ENCODE measurements at places on chromosomes 5 and 9.
A peak's percentile ranks its signal among the peaks of the same experiment; 100 is the strongest.

DNA sequence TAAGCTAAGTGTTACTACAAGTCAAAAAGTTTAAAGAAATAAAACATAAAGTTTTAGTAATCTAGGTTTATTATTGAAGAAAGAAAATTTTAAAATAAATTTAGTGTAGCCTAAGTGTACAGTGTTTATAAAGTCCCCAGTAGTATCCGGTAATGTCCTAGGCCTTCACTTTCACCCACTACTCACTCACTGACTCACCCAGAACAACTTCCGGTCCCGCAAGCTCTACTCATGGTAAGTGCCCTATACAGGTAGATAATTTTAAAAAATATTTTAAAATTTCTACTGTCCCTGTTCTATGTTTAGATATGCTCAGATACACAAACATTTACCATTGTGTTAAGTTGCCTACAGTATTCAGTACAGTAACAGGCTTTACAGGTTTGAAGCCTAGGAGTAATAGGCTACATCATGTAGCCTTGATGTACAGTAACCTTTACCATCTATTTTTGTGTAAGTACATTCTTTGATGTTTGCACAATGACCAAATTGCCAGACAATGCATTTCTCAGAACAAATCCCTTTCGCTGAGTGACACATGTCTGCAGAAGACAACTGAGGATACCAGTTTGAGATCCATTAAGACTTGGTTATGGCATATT lies 253.6 kb downstream of the TRIM32 start:
- DNase-seq = no peak

GRCh38 chr5:147339313-147339712 lies 104.5 kb downstream of the STK32A start:
- DNase-seq = no peak

DNA sequence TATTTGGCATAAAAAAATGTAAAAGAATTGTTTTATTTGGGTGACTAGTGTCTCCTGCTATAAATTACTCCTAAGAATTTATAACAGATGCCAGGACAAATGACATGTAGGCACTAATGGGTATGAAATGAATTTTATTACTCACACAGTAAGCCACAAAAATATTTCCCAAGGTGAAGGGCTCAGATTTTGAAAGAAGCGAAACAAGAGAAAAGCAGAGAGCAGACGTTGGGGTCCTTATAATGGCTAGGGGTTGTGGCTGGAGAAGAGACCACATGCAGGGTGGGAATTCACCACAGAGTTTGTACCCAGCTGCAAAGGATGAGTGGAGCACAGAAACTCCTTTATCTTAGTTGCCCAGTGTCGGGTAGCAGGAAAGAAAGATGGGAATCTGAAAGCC lies 45.0 kb upstream of the PRR16 start:
- DNase-seq = no peak

DNA sequence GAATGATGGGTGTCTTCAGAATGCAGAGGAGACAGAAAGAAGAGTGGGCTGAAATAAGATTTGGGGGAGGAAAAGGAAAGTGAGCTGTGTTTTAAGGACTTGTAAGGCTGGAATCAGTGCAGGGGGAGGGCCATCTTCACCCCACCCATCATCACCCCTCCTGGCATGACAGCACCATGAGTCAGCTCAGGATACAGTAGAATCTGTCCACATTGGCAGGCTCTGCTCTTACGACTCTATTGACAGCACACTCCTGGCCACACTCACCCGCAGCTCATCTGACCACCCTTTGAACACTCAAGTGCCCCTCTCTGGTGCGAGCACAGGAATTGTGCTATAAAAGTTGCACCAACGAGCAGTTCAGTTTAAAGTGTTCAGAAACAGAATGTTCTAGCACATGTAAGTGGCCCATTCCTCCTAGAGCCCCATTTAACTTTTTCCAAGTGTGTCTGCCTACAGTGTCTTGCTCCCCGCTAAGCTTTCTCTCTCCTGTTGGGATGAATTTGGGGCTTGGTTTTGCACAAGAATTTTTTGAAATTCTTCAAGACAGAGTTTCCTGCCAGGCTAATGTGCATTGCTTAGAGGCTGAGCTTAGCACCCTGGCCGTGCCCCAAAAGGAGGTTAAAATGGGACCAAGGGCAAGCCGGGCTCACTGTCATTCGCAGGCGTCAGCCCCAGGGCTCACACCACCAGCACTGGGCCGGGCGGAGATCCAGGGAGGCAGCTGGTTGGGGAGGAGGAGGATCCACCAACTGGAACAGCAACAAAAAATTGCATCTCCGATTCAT lies 12.0 kb downstream of the ADRA1B start:
- DNase-seq = peak; percentile 76

DNA sequence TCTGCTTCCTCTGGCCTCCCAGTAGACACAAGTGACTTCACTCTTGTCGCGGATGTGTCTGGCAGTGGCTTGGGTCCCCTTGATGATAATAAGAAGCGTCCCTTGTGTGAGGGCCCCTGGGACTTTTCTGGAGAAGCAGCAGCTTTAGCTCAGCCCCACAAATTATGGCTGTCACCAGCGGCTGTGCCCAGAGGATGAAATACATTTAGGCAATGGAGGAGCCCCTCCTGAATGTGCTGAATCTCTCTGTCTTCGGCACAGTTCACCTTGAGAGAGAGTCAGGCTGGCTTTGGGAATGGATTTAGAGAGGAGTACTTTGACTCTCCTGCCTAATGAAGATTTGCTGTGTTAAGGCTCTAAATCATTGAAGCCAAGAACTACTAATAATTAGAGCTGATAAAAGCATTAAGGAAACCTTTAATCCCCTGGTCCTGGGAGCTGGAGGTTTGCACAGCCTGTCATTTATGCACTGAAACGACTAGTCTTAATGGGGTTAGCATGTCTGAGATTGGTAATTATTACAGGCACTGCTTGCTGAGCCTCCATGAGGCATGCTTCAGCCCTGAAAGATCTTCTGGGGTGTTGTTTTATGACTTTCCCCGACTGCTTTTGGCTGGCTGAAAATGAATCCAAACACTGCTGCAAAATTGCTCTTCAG lies 127.0 kb downstream of the TENT4A start:
- DNase-seq = no peak

- no peak for DNase-seq
These were observed 34.6 kb downstream of the PLAC8L1 start for GRCh38 chr5:146070746-146071145.

GRCh38 chr9:107251756-107252322 lies 31.2 kb upstream of the RAD23B start:
- DNase-seq = no peak

GRCh38 chr9:128361296-128361985 lies 9.7 kb upstream of the URM1 start:
- DNase-seq = no peak

DNA sequence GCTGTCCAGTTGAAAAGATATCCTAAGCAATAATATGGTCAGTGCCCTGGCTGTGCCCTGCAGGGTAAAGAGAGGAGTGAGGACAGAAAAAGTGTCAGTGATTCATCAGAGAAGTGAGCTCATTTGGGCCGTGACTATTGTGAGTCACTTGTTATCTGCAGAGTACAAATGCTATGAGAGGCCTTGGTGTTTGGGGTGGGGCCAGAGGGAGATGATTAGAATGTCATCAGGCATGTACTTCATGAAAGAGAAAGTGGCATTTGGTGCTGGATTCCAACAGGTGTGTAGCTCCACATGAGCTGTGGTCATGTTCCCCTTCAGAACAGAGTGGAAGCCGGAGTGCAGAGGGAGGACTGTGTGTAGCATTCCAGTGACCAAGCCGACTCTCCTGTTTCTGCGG lies 174.1 kb downstream of the KDM4C start:
- DNase-seq = no peak

GRCh38 chr9:77843871-77844155 lies 187.8 kb downstream of the GNAQ start:
- DNase-seq = no peak

Measured in tibial artery (tissue), 4 donors.